CD8-positive, alpha-beta memory T cell (primary cell): ENCODE measurements at places on chromosomes 2 and 18. TPM values are rescaled to one million over a fixed set of nuclear protein-coding genes. Genes with fewer than 3 reads are reported as not detected.

LIPG gene
- not detected for total RNA-seq

ELOA2 gene
- total RNA-seq: not detected

ASPRV1 gene
- total RNA-seq: 0.77 TPM

REG1A gene
- not detected for total RNA-seq

DNA sequence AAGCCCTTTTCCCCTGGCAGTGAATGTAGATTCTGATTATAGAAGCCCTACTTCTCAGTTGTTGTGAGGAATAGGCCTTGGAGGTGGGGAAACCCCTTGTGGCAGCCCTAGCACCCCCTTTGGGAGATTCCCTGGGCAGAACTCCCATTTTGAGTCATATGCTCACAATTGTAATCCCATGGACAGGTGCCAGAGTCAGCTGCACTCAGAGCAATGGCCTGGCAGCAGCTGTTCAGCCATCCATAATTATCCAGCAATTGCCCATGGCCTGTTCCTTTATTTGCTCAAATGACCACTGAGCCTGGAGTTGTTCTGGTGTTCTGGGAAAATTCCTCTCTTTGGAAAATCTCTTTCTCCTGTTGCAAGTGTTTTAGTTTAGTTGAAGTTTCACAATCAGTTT lies 71.7 kb downstream of the PTRHD1 start:
- no peak overlapping the region for H3K27ac ChIP-seq
- no peak for DNase-seq
- H3K4me3 ChIP-seq: no peak overlapping the region
- no peaks in the 10 kb centered on the region for H3K36me3 ChIP-seq
- H3K27me3 ChIP-seq: no peaks in the 10 kb centered on the region
- H3K4me1 ChIP-seq: no peaks in the 10 kb centered on the region

- no peak overlapping the region for H3K27ac ChIP-seq
- no peak overlapping the region for H3K4me3 ChIP-seq
- no peak for DNase-seq
- H3K36me3 ChIP-seq: no peaks in the 10 kb centered on the region
Measured at GRCh38 chr2:73343992-73344391, 41.6 kb upstream of the ALMS1 start.

- no peaks in the 10 kb centered on the region for H3K27me3 ChIP-seq
- H3K27ac ChIP-seq: peak overlapping the region; percentile 88
- H3K4me3 ChIP-seq: peak overlapping the region; percentile 90
- DNase-seq: no peak
Measured at GRCh38 chr2:95165030-95165370, 609 bp upstream of the ZNF2 start.

DNA sequence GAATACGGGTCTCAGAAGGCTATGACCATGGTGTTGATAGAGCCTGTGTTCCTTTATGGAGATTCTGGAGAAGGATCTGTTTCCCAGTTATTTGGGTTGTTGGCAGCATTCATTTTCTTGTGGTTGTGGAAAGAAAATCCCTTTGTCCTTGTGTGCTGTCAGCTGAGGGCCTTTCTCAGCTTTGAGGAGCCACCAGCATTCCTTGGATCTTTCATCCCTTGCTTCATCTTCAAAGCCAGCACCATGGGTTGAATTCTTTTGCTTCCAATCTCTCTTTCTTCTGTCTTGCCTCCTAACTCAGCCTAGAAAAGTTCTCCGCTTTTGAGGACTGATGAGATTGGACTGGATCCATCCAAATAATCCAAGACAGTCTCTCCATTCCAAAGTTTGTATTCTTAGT lies 103.2 kb upstream of the MMADHC start:
- no peak for DNase-seq
- no peaks in the 10 kb centered on the region for H3K4me1 ChIP-seq
- no peaks in the 10 kb centered on the region for H3K36me3 ChIP-seq
- H3K27ac ChIP-seq: no peak overlapping the region
- no peaks in the 10 kb centered on the region for H3K27me3 ChIP-seq

GRCh38 chr2:46540496-46541331 lies 61.3 kb downstream of the TMEM247 start:
- H3K27ac ChIP-seq: no peak overlapping the region
- peak overlapping the region; percentile 59 for H3K4me3 ChIP-seq
- DNase-seq: no peak
- peaks cover 52% of the 10 kb centered on the region for H3K4me1 ChIP-seq
- no peaks in the 10 kb centered on the region for H3K36me3 ChIP-seq

DNA sequence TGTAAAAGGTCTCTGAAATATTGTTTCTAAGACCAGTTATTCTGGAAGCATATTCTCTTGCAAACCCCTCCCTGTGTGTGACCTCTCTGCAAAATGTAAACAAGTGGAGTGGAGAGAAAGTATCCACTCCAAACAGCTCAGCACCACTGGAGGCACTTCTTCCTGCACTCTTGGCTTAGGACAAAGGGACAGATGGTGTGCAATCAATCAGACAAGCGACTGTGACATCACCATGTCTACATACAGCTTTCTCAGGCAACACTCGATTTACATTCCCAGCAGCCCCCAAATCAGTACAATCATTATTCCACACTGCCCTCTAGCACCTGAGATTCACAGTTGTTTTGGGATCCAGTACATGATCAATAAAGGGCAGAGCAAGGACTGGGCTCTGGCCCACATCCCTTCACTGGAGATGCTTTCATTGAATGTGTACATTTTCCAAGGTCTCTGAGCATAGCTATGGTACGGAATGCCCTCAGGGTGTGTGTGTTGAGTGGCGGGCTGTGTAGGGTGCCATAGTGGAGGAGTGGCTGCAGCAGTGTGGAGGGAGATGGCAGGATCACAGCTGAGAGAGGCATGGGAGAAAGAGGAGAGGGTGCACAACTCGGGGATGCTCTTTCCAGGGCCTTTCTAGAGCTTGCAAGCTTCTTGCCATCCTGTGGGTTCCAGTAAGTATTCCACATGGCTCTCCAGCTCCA lies 311.8 kb upstream of the ST6GAL2 start:
- no peak overlapping the region for H3K27ac ChIP-seq
- H3K4me3 ChIP-seq: no peak overlapping the region
- DNase-seq: no peak
- no peaks in the 10 kb centered on the region for H3K4me1 ChIP-seq
- no peaks in the 10 kb centered on the region for H3K27me3 ChIP-seq

DNA sequence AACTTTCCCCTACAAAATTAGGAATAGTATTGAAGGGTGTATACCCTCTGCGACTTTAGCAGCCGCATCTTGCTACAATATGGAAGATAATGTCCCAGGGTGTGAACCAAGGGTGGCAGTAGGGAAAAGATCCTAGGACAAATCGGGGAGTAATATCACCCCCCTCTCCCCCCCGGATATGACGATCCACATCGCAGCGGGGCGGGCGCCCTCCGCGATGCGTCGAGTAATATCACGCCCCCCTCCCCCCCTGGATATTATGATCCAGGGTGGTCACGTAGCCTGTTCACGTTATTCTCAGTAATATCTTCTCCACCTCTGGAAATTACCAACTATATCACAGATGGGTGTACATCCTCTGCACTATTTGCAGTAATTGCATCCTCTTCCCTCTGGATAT lies 82.9 kb downstream of the DAPL1 start:
- H3K4me1 ChIP-seq: no peaks in the 10 kb centered on the region
- no peaks in the 10 kb centered on the region for H3K27me3 ChIP-seq
- no peak overlapping the region for H3K27ac ChIP-seq
- H3K4me3 ChIP-seq: no peak overlapping the region
- H3K36me3 ChIP-seq: no peaks in the 10 kb centered on the region

DNA sequence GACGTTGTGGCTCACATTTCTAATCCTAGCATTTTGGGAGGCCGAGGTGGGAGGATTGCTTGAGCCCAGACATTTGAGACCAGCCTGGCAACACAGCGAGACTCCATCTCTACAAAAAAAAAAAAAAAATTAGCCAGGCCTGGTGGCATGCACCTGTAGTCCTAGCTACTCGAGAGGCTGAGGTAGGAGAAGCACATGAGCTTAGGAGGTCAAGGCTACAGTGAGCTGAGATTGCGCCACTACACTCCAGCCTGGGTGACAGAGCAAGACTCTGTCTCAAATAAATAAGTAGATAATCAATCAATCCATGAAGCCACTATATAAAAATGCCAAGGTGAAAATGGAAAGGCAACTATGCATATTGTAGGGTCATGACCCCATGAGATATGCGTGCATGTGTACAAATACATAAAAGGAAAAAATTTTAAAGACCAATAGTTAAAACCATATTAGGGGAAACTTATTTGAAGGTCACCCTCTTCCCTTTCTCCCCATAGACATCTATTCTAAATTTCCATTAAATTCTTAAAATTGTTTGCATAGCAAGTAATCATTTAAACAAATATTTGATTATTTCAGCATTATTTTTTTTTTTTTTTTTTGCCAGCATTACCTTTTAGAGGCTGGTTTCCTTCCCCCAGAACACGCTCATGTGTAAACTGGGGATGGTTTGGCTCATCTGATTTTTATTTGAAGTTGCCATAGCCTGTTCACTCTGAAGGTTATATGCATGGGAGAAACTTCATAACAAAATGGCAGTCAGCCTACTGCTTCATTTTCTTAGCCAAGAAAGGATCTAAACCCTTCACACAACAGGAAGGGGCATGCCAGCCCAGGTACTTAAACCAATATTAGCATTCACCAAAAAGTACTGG lies 37.3 kb upstream of the TMEM247 start:
- no peak for DNase-seq
- no peak overlapping the region for H3K4me3 ChIP-seq
- peaks cover 28% of the 10 kb centered on the region for H3K4me1 ChIP-seq
- no peaks in the 10 kb centered on the region for H3K36me3 ChIP-seq

DNA sequence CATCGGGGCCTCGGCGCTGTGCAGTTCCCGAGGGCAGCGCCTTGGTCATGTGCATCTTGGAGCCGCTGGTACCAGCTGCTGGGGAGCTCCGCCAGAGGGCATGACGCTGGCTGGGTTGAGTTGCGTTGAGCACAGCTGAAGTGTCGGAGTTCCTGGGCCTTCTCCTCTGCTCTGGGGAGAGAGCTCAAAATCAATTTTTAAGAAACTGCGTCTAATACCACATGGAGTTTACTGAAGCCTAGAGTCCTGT lies 48.7 kb downstream of the GREB1 start:
- no peaks in the 10 kb centered on the region for H3K4me1 ChIP-seq
- H3K4me3 ChIP-seq: no peak overlapping the region
- no peaks in the 10 kb centered on the region for H3K36me3 ChIP-seq
- no peak for DNase-seq
- no peaks in the 10 kb centered on the region for H3K27me3 ChIP-seq

GRCh38 chr2:224837558-224837957 lies 121.4 kb upstream of the CCDC195 start:
- no peak for DNase-seq
- H3K4me1 ChIP-seq: no peaks in the 10 kb centered on the region
- H3K27ac ChIP-seq: no peak overlapping the region
- H3K4me3 ChIP-seq: no peak overlapping the region

GRCh38 chr2:149410701-149411484 lies 80.5 kb downstream of the LYPD6 start:
- DNase-seq: no peak
- H3K4me3 ChIP-seq: no peak overlapping the region
- H3K4me1 ChIP-seq: no peaks in the 10 kb centered on the region

- no peaks in the 10 kb centered on the region for H3K36me3 ChIP-seq
- H3K27ac ChIP-seq: no peak overlapping the region
- no peaks in the 10 kb centered on the region for H3K4me1 ChIP-seq
- H3K4me3 ChIP-seq: no peak overlapping the region
Measured at GRCh38 chr2:160209516-160209856, 9.4 kb upstream of the ITGB6 start.
